RPMI7951 (cell line): ENCODE measurements at places on chromosomes 16 and 17.

GRCh38 chr16:9258423-9259051 lies 167.1 kb downstream of the HAPSTR1 start:
- peak; percentile 33 for DNase-seq

- no peak for DNase-seq
These were observed 5.1 kb downstream of the TSPOAP1 start for GRCh38 chr17:58323366-58324055.

DNA sequence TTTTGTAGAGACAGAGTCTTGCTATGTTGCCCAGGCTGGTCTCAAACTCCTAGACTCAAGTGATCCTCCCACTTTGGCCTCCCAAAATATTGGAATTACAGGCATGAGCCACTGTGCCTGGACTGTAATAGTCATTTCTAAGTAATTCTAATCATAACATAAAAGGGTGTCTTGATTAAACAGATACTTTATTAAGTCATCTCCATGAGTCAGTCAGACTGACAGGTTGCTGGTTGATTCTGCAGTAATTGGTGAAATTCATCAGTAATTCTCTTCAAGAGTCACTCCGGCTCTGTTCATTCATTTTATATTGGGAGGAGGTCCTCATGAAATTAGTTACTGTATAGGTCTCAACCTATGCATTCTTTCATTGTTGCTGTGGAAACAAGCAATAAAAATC lies 85.6 kb downstream of the SPECC1 start:
- no peak for DNase-seq

DNA sequence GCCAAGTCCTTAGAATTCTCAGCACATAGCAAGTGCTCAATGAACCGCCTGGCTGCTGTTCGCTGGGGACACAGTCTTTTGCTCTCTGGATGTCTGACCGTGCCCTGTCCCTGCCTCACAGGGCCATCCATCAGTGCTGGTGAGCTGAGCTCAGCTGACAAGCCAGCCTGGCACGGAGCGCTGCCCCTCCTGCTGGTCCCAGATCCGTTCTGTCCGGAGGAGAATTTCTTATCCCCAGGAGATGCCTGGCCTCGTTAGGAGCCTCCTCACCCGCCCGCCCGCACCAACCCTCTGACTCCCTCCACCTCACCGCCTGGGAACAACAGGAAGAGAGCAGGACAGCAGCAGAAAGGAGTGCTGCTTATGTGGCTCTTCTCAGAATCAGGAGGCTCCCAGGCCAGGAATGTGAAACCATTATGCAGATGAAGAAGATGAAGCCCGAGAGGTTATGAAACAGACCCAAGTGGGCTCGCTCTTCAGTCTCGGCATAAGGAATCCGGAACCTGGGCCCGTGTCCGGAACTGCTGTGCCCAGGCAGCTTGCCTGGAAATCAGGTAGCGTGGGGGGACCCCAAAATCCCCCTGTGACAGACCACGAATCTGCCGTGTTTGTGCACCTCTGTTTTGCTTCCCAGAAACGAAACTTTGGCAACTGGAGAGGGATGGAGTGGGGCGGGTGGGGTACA lies 28.8 kb upstream of the RMI2 start:
- DNase-seq: no peak

DNA sequence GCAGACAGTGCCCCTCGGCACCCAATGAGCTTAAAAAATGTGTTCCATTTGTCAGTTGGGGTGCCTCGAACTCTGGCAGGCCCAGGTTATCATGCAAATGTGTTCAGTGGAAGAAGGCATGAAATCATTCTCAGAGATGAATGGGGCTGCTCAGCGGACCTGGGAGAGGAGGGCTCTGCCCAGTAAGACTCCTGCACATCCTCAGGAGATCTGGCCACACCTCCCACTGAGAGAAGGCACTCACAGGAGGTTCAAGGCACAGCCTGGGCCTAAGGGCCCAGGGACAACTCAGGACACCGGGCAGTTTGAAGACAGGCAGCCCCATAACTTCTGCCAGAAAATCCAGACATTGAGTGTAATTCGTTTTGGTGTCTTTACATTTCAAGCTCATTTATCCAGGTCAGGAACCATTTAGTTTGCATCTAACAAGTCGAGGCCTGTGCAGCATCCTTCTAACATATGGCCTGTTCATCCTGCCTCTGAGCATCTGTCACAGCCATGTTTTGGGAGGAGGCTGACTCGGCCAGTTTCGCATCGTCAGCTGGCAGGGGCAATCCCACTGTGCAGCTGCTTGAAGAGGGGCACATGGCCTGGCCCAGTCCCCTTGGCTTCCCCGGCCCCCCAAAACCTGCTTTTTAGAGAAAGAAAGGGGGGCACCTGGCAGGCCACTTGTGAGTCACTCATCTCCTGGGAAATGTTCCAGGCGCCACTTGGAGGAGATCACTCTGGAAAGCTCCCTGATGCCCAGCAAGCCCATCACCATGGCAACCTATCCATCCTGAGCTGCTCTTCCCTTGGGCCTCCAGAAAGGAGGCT lies 31.2 kb upstream of the BCAR1 start:
- DNase-seq: peak; percentile 64

- no peak for DNase-seq
These were observed 141.1 kb downstream of the MSI2 start for GRCh38 chr17:57397402-57397801.

DNA sequence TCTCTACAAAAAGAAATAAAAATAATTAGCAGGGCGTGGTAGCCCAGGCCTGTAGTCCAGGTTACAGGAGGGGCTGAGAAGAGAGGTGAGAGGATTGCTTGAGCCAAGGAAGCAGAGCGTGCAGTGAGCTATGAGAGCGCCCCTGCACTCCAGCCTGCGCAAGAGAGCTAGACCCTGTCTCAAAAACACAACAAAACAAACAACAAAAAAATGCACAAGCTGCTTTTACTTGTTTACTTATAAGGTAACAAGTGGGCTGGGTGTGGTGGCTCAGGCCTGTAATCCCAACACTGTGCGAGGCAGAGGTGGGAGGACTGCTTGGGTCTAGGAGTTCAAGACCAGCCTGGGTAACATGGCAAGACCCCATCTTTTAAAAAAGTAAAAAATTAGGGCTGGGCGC lies 1.7 kb downstream of the CYTH1 start:
- DNase-seq: no peak

GRCh38 chr17:62822080-62822904 lies 14.2 kb upstream of the MARCHF10 start:
- DNase-seq: no peak

- no peak for DNase-seq
These were observed 41.0 kb downstream of the OTOA start for GRCh38 chr16:21704733-21705132.

GRCh38 chr16:81216706-81217105 lies 21.8 kb upstream of the BCO1 start:
- DNase-seq: no peak

- DNase-seq: no peak
These were observed 15.2 kb upstream of the HERPUD1 start for GRCh38 chr16:56916571-56917403.

DNA sequence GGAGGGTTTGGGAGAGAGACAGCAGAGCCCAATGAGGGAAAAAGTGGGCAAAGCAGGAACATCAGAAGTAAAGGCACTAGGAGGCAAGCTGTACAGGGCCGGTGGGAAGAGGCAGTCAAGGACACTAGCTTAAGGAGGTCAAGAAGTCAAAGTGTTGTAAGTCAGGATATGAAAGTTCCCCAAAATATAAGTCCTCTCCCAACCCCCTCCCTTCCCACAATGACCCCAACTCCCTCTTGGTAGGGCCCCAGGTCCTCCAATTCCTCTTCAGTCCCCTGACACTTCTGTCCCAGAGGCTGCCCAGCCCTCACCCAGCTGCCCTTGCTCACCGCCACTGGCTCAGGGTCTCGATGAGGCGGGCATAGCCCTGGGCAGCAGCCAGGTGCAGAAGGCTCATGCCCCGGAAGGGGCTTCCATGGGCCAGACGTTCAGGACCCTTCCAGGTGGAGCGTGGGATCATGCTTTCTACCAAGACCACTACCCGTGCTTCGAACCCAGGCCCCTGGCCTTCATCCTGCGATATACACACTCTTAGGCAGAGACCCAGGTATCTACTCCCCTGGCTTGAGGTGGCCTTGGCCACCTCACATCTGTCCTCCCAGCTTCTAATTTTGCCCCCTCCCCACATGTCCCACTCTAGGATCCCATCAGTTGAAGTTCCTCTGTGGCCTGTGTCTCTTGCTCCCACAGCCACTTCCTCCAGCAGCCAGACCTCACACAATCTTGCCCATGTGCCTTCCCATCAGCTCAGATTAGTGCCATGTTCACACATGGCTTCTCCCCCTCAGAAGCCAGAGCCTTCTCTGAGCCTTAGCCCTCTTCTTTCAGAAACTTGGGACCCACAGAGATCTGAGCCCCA lies 5.9 kb upstream of the SPAG7 start:
- DNase-seq: no peak

GRCh38 chr16:86404678-86405077 lies 105.6 kb upstream of the FOXF1 start:
- DNase-seq: no peak

DNA sequence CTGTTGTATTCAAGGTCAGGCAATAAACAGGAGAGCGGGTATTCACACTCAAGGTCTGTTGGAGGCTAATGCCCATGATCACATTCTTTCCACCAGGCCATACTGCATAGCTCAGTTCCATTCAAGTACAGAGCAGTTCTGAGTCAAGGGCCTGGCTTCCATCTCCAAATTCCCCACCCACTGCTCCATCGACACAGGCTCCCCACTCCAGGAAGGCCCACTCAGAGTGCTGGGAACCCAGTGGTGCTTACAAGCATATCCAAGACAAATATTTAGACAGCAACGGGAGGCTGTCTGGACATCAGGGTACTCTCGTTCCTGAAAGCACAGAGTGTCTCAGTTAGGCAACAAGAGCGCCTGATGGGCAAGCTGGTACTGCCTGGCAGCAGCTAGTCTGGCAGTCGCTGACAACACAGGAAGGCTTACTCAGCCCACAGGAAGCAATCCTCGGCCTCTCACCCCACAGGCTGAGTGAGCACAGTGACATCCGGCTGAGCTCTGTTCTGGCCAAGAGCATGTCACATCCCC lies 40.9 kb downstream of the RFFL start:
- peak; percentile 71 for DNase-seq

GRCh38 chr17:63268827-63269226 lies 177.3 kb downstream of the CYB561 start:
- DNase-seq: no peak

- DNase-seq: no peak
These were observed 40.9 kb downstream of the SRCIN1 start for GRCh38 chr17:38564869-38565268.

DNA sequence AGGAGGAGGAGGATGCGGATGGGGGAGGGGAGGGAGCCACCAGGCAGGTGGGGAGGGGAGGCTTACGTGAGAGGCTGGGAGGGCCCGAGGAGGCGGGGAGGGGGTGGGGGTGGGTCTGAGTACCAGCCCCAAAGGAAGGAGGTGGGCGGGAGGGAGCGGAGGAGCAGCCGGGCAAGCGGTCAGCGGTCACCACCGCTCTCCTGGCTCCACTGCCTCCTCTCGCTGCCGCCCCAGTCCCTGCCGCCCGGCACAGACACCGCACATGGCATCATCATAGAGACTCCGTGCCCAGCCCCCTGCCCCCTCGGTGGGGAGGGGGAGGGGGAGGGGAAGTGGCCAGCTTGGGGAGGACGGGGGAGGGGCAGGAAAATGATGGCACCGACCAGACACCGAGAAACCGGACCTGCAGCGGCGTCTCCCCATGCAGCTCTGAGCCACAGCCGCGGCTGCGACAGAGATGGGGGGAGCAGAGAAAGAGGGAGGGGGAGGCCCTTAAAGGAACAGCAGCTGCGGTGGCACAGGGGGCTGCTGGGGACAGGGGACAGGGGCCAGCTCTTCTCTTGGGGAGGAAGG lies at the start of gene TLCD3B:
Gene TLCD3B, minus strand, starts transcription at position 431 of the 573 bp plus-strand sequence. CDS start 744 bp downstream, outside the sequence.
- no peak for DNase-seq

GRCh38 chr17:80528536-80528935 lies 16.1 kb upstream of the RPTOR start:
- DNase-seq: no peak

DNA sequence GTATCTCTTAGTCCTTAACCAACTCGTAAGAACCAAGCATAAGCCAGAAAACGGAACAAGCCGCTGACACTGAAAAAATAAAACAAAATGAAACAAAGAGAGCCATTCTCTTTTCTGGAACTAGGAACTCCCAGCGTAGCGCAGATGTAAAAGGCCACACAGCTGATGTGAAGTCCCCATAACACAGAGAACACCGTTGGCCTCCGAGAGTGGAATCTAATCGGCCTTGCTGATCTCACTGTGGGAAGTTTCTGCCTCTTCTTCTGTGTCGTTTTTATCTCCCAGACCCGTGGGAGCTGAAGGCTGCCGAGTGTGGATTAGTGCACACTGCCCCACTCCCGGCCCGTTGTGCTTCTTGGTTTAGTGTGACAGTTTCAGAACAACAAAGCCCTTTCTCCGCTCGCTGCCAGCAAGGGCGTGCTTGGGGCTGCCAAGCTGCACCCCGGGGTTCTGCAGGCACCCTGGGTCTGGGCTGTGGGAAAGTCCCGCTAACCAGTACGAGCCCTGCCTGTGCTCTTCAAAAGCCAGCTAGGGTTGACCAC lies 21.7 kb downstream of the TTYH2 start:
- DNase-seq: no peak

- DNase-seq: peak; percentile 35
These were observed 12.5 kb downstream of the C17orf78 start for GRCh38 chr17:37388266-37388665.

GRCh38 chr16:46573008-46573833 lies 48.0 kb downstream of the SHCBP1 start:
- peak; percentile 92 for DNase-seq

DNA sequence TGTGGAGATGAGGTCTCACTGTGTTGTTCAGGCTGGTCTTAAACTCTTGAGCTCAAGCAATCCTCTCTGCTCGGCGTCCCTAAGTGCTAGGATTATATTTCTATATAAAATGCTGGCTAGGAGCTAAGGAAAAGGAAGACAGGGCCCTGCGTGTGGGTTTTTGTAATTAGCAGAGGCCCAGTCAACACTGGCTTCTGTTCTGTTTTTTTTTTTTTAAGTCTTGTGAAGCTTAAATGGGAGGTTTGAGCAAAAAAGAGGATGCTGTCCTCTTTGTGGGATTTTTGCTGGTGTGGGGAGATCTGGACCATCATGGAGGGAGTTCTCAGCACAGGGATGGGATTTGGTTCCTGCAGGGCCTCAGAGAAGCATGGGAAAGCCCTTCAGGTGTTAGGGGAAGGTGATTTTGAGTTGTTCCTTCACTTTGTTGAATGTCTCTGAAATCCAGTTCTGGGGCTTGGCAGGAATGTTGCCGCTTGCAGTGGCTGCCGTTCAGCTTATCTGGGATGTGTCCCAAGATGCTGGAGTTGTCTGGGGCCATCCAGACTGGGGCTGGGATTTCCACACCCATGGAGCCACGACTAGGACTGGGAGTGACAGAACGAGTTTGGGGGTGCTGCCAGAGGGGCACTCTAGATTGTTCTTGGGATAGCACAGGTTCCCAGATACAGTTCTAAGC lies 4.2 kb downstream of the PYCARD start:
- DNase-seq: no peak

GRCh38 chr17:60933739-60934138 lies 256.1 kb downstream of the BCAS3 start:
- DNase-seq: no peak

- DNase-seq: no peak
These were observed 4.4 kb downstream of the CRLF3 start for GRCh38 chr17:30819971-30820705.

- no peak for DNase-seq
These were observed 160.0 kb upstream of the TNRC6C start for GRCh38 chr17:77798481-77798880.

GRCh38 chr16:59733321-59733720 lies 999.2 kb upstream of the GOT2 start:
- DNase-seq: peak; percentile 0
